Central memory CD4-positive, alpha-beta T cell (primary cell): ENCODE measurements at places on chromosomes 6 and 20.

- no peak for DNase-seq
These were observed 104.4 kb upstream of the FAM184A start for GRCh38 chr6:119182875-119183274.

DNA sequence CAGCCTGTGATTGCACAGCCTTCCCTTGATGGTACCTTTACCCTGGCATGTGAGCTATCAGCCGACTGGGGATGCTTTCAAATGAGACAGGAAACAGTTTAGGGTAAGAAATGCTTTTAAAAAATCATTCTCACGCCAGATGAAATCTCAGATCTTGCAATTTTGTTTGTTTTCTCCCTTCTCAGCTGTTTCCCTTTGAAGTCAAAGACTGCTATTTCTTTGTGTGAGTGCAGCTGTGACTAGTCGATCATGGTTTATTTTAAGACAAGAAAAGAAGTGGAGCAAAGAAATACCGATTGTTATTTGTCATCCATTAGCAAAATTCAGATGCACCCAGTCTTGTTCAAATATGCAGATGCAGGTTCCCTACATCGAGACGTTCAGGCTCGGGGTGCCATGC lies 489.7 kb downstream of the QKI start:
- DNase-seq: no peak

GRCh38 chr6:80329496-80329895 lies 223.0 kb downstream of the BCKDHB start:
- DNase-seq: no peak

DNA sequence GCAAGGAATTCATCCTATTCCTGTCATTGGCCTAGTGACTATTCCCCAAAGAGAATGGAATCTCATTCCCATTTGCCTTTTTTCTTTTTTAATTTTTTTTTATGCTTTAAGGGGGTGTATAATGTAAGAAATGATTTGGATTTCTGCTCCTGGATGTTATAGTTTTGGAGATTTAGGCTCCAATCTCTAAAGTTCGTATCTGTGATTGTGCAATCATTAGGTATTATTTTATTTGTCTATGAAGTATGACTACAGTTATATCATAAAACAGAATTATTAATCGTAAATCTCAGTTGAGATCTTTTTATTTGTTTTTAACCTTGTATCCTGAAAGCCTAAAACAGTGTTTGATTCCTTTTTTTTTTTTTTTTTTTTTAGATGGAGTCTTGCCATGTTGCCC lies 41.7 kb upstream of the EEF1A1 start:
- DNase-seq: no peak

- DNase-seq: no peak
These were observed 235.2 kb downstream of the LRFN2 start for GRCh38 chr6:40352006-40352405.

- no peak for DNase-seq
These were observed 40.5 kb downstream of the TGM6 start for GRCh38 chr20:2421247-2421646.

DNA sequence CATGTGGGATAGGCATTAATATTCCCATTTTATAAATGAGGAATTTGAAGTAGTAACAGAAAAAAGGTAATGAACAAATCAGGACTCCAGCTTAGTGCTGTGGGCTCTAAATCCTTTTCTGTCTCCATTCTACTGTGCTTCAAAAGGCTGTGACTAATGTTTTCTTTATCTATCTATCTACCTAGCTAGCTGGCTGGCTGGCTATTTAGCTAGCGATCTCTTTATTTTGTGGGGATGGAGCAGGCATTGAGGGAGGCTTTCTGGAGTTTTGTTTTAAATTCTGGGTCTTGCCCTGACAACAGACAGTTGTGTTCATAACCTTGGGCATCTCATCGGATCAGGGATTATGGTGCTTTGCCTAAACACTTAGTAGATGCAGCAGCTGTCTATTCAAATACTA lies 139.2 kb downstream of the SOX4 start:
- DNase-seq: no peak

DNA sequence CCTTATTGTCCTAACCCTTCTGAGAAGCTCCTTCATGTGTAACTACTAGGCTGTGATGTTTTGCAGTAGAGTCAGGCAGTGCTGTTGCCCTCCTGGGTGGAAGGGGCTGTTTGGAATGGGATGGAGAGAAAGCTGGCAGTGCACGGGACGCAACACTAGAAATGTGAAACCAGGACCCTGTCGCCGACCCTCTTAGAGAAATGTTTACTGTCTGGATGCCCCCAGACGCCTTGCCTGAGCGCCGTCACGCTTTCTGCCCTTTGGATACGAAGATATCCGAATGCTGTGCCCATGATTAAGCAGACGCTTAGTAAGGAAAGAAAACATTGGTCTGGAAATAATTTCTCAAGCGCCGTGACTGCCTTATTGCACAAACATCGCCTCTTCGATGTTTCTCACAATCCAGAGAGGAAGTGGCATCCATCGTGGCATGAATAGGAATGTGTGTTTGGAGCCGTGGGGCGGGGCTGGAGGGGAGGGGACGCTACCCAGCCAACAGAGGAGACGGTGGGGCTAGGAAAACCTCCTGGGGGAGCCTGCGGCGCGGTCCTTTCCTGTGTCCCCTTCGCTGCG lies 661 bp upstream of the PPP1R14C start:
- DNase-seq: no peak

DNA sequence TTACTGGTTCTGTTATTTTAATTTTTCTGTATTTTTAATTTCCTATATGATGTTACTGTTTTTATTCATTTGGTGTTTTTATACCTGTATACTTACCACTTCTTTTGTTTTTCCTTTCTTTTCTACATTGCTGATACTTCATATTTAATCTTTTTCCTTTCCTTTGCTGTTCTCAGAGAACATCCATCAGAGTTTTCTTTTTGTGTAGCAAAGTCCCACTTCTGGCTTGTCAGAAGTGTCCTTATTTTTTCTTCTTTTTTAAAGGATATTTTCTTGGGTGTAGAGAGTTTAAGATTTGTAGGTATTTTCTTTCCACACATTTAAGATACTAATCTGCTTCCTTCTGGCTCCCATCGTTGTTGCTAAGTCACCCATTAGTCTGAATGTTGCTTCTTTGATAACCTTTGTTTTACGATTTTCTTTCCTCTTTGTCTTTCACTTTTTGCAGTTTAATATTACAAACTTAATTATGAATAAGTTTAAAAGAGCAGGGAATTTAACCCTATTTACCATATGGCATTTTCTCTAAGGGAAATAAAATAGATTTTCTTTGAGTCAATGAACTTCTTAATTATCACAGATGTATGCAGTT lies 18.5 kb downstream of the CD2AP start:
- DNase-seq: no peak

GRCh38 chr6:137240168-137240567 lies 21.0 kb upstream of the IFNGR1 start:
- DNase-seq: no peak

GRCh38 chr20:60055740-60056139 lies 97.5 kb downstream of the CDH26 start:
- DNase-seq: peak; percentile 56

GRCh38 chr20:18802012-18802634 lies 11.5 kb upstream of the SCP2D1 start:
- DNase-seq: no peak

DNA sequence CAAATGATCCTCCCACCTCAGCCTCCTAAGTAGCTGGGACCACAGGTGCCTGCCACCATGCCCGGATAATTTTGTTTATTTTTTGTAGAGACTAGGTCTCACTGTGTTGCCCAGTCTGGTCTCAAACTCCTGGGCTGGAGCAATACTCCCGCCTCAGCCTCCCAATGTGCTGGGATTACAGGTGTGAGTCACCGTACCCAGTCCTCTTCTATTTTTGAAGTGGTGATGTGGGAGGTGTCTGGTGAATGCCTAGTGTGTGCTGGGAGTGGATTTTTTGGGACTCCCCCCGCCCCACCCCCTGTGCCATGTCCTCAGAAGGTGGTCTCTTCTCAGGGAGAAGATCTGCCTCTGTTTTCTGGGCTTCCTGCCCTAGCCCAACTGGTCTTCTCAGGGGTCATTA lies 47.9 kb upstream of the CLDN20 start:
- no peak for DNase-seq

DNA sequence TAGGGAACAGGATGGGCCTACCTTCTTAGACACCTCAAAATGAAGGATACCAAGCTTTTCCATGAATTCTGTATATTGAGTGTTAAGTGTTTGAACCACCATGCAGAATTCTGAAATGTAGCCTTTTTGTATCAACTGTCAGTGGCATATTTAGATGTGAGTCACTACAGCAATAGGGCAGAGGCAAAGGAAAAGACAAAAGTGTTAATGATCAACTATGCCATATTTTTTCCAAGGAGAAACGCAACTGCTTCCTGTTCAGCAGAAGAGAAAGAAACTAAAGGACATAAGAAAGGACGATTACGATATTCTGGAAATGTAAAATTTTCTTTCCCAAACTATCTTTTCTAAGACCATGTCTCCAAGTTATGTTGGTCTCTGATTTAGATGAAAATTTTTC lies 104.6 kb upstream of the RSPO3 start:
- no peak for DNase-seq

- DNase-seq: no peak
These were observed 87.2 kb downstream of the PRND start for GRCh38 chr20:4808872-4809271.

DNA sequence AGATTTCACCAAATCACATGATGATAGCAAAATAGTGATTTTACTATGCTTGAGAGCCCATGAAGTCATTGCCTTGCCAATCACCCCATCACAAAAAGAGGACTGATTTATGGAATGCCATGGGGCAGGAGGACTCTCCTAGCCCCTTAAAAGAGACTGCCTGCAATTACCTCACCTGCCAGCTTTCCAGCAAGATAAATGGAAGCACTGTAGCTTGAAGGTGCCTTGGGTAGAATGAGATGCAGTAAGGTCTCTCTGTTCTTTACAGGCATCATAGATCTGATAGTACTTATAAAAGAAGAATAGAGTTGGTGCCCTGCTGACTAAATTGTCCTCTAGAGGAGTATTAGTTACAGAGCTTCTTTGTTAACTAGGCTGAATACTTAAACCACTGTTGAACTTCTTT lies 242.3 kb downstream of the TMEM242 start:
- DNase-seq: no peak

DNA sequence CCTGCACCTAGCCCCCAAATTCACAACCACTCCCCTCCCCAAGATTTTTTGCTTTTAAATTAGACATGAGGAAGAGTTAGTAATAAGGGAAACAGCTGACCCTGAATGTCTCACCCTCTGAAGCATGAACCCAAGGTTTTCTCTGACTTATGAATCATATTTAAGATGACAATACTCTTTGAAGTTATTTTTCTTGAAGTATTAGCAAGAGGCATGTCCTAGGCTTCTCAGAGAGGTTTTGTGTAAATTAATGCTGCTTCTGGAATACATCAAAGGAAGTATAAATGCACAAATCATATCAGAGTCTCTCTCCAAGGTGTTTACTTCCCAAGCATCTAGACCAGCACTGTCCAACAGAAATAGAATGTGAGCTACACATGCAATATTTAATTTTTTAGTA lies 408.1 kb upstream of the MARCKS start:
- DNase-seq: no peak

DNA sequence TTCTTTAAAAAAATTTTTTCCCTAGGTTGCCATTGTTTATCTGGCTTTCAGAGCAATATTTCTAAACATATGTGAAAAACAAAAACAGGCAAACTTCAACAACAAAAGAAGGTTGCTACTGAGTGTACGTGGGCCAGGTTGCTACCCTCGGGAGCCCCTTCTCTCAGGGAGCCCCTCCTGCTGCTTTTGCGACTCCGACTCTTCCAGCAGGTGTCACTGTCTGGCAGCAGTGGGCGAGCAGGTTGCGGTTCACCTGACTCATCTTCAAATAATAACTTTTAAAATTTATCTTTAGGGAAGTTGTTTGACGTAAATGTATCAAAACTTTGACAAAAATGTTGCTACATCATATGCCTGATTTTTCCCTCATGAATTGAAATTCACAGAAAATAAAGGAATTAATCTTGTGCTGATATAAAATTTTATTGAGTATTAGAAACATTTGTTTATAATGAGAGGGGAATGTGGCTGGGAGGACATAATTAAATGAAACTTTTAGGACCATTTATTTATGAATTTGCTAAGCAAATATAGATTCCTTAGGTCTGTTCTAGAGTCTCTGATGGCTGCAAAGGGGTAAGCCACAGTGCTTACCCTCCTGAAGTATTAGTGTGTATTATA lies 138.8 kb downstream of the HIVEP1 start:
- DNase-seq: no peak

DNA sequence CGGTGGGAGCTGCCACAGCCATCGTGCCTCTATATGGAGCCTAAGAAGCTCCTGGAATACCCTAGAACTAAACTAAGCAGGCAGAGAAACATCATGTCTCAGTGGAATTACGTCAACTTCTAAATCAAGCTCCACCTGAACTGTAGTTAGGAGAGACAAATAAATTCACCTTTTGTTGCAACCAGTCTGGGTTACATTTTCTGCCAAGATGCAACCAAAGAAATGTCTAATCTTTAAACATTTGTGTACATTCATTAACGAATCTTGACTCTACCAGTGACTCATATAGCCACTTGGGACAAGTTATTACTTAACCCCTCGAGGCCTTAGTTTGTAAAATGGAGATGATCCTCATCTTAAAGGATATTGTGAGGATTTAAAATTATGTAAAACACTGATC lies 8.9 kb downstream of the PTPRK start:
- DNase-seq: no peak

- DNase-seq: no peak
These were observed 6.6 kb downstream of the FOXS1 start for GRCh38 chr20:31838646-31839292.

- no peak for DNase-seq
These were observed 62.4 kb upstream of the MRPS10 start for GRCh38 chr6:42279966-42280629.

- DNase-seq: no peak
These were observed 22.6 kb downstream of the DDO start for GRCh38 chr6:110392727-110393126.

DNA sequence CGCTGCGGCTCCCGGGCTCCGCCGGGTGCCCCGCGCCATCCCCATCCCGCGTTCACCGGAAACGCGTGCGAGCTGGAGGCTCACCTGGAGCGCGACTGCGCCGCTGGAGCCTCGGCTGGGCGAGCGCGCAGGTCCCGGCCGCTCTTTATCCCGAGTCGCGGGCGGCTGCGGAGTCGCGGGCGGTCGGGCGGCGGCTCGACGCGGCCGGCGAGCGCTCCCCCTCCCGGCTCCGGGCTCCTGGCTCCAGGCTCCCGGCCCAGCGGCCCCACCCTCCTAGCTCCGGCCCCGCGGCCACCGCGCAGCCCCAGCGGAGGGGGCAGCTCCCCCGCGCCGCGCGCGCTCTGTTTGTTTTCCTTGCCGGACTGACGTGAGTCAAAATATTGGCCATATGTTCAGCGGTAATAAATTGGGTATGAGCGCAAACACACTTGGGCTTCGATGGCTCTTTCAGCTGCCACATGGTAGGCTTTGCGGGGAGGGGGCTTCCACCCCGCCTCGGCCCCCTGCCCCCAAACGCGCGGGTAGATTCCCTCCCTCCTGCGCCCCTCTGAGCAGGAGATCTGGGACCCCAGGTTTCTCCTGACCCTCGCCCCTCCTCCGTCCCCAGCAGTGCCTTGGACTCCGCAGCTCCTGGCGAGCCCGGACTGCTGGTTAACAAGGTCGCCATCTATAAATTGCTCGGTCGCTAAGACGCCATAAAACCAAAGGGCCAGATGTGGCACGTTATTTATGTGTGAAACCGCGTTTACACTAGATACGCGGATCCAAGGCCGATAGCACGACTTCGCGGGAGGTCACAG lies 8.8 kb upstream of the NKX2-2 start:
- DNase-seq: no peak

- DNase-seq: no peak
These were observed 179.3 kb downstream of the MTHFD1L start for GRCh38 chr6:151044465-151045441.
